ENCODE measurements at places on chromosomes 13 and 19.

GRCh38 chr19:14073261-14073924, 807 bp downstream of the MISP3 start:
- DNase-seq: no peak

GRCh38 chr13:79692846-79693245, 211.9 kb downstream of the NDFIP2 start:
- DNase-seq: no peak

- DNase-seq: no peak
Observed at GRCh38 chr19:23346696-23347095, 48.6 kb downstream of the ZNF91 start.

DNA sequence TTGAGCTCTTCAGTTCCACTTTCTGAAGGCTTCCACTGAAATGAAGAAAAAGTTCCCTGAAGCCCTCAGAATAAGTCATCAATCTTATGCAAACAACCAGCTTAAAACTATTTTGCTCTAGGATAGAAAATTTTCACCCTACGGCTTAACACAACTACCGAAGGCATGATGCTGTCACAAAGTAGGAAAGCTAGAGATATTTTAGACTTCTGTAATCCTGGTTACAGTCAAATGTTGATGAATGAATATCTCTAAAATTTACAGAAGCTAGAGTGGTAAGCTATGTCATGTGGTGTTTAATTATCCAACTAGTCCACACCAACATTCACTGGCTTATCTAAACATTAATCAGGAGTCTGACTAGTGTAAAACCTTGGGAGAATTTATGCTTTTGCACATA, 197.9 kb downstream of the SUCLA2 start:
- DNase-seq: no peak

DNA sequence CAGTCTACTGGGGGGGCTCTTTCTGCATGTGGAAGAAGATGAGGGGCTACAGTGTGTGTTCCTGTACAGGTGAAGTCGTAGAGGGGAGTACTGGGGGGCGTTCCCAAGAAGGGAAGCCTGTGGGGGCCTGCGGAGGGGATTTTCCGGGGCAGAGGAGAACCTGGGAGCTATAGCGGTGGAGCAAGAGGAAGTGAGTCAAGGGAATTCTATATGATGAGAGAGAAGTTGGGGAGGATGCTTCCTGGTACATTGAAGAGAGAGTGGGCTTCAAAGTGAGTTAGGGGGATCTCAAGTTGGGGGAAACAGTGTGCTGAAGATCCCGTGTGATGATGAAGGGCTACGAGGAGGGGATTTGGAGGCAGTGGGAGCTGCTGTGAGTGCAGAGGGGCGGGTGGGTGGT, 1.9 kb upstream of the CACNG8 start:
- no peak for DNase-seq

GRCh38 chr19:6018786-6019185, 40.8 kb upstream of the RANBP3 start:
- DNase-seq: no peak

GRCh38 chr13:27057817-27058216, 113.8 kb downstream of the USP12 start:
- DNase-seq: no peak

- no peak for DNase-seq
Observed at GRCh38 chr19:56637976-56638555, 4.9 kb upstream of the SMIM17 start.

DNA sequence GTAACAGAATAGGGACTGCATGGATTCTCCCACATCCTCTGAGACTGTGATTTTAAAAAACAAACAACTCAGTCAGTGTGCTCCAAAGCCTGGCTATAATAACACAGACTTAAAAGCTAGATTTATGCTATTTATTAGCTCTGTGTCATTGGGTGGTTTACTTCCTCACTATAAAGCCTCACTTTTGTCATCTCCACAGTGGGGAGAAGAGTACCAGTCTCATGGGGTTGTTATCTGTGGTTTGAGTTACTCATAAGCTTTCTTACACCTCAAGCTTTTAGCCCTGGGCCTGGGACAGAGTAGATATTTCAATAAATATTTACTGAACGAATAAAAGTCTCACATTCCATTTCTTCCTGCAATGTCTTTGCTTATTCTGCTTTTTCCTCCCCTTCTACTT, 5.3 kb downstream of the RNASEH2B start:
- no peak for DNase-seq

GRCh38 chr19:48833977-48834376, 2.3 kb downstream of the HSD17B14 start:
- DNase-seq: no peak

DNA sequence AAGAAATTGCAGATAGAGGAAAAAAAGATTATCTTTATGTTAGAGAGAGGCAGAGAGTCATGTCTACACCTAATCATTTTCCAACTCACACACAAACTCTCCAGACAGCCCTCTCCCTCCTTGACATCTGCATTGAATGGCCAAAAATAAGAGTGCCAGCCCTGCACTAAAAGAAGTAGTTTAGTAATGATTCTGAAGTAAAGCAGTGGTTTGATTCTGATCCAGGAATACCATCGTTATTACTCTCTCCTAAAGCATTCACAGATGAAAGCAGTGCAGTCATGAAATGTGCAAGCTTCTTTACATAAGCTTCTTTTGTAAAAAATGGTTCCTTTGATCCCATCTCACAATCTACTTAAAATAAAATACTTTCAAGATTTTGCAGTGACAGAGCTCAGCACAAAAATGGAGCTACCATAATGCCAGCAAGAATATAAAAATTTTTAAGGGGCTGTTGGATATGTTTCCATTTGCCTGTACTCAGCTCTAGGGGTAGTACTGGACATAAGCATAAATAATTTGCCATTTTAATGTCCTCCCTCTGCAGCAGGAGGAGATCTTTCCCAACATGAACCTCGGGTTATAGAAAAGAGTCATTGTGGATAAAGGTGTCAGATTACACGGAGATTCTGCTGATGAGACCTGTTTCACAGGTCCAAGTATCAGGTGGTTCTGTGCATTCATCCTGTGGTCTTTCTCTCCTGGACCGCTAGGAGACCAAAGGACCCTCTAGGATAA, 406.3 kb downstream of the DCT start:
- DNase-seq: no peak

DNA sequence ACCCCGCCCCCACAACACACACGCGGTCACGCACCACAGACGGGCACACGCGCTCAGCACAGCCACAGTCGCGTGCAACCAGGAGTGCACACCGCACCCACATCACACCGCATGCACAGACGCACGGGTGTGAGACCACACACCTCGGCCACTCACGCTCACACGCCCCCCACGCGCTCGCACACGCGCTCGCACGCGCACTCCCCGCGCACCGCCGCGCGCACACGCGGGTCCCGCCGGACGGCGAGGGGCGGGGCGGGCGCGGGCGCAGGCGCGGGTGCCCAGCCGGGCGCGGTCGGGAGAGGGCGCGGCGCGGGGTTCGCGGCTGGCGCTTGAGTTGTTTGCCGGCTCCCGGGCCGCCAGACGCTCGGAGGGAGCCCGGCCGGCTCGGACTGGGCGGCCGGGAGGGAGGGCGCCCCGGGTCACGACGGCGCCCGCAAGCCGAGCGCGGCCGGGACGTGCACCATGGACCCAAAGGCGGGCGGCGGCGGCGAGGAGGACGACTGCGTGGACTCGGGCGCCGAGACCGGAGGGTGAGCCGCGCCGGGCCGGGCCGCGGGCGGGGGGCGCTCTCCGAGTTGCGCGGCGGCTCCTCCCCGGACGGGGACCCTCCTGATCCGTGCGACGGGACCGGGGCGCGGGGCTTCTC, at the start of gene FAM124A:
Gene FAM124A, plus strand, starts transcription at position 362 of the 649 bp plus-strand sequence. Its CDS starts 104 bp downstream, at position 466.
- no peak for DNase-seq

DNA sequence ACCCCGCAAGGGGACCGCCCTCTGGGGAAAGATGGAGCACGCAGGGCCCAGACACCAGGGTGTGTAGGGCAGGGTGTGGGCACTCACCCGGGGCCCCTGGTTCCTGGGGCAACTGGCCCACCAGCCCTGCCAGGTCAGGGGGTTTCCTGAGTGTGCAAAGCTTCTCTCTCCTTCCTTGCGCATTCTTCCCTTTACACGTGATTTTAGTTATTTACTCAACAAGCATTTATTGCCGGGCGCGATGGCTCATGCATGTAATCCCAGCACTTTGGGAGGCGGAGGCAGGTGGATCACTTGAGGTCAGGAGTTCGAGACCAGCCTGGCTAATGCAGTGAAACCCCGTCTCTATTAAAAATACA, 20.4 kb downstream of the PRR36 start:
- no peak for DNase-seq

GRCh38 chr19:19250196-19250801, 22.8 kb downstream of the TM6SF2 start:
- DNase-seq: no peak

GRCh38 chr13:113658836-113659235, 838 bp upstream of the ATP4B start:
- no peak for DNase-seq

GRCh38 chr13:109657395-109657794, 129.0 kb downstream of the IRS2 start:
- no peak for DNase-seq

DNA sequence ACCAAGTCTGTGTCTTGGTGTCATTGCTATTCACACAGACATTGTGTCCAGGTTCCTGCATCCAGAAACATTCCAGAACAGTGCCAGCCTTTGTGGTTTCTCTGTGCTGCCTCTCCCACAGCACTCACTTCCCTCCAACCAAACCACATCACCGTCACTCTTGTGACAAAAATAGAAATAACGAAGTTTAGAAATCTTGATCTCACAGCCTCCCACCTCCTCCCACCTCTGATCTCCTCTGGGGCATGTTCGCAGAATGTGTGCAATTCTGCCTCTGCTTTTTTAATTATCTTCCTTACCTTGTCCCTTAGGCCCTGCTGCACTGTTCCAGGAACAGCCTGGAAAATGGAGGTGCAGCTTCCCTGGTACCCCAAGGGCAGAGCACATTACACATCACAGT, 8.7 kb upstream of the SERPINE3 start:
- DNase-seq: no peak

GRCh38 chr19:12757544-12758274, 6.1 kb downstream of the BEST2 start:
- no peak for DNase-seq

DNA sequence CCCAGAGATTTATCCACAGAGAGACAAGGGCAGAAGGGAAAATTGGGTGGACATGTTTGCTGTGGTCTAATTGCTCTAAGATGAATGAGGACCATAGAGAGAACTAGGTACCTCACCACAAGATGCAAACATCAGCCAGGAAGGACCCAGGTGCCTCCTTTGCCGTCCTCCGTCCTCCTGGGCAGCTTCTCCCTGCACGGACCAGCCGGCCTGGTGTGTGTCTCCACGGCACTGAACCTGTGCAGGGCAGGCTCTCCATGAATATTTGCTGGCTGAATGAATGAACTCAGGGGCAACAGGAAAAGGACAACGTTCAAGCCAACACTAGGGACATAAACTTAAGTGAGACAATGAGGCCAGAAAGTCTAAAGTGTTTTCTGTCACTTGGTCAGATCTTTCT, 143.9 kb downstream of the ZNF536 start:
- no peak for DNase-seq

GRCh38 chr19:58572026-58572817, 913 bp downstream of the MZF1 start:
- DNase-seq: no peak

- DNase-seq: no peak
Observed at GRCh38 chr19:48136547-48136946, 25.9 kb upstream of the PLA2G4C start.

GRCh38 chr13:49436890-49437289, 7.0 kb downstream of the CAB39L start:
- DNase-seq: no peak

- DNase-seq: no peak
Observed at GRCh38 chr19:32313569-32314265, 31.7 kb upstream of the ZNF507 start.

DNA sequence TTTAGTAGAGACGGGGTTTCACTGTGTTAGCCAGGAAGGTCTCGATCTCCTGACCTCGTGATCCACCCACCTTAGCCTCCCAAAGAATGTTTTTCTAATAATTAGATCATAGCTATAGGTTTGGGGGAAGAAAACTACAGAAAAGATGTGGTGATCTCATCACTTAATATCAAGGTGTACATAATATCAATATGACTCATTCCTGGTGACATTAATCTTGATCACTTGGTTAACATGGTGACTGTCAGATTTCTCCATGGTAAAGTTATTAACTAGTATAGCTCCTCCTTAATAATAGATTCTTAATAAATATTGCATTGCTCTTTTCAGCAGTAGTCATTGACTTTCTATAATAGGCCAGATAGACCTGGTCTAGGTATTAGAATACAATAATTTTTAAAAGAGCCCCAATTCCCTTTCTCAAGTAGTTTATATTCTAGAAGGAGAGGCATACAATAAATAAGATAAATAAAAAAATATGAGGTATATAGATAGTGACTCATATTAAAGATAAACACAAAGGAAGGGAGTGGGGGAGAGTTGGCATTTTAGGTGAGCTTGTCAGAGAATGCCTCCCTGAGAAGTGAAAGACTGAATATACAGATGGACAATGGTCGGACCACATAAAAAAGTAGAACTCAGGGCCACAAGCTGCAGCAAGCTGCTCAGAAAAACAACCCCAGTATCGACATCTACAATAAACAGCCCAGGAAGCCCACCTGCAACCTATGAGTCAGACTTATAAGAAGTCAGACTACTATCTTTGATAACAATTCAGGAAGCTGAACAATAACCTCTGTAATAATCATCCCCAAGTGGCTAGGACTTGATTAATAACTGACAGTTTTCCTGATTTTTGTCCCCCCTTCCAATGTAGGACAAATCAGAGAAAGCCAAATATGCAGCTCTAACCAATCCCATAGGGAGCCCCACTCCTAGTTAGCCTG, 210.8 kb downstream of the RFC3 start:
- no peak for DNase-seq

GRCh38 chr19:41548954-41549688, 26.8 kb upstream of the CEACAM21 start:
- DNase-seq: no peak

- no peak for DNase-seq
Observed at GRCh38 chr19:13137290-13137794, 12.8 kb downstream of the STX10 start.

DNA sequence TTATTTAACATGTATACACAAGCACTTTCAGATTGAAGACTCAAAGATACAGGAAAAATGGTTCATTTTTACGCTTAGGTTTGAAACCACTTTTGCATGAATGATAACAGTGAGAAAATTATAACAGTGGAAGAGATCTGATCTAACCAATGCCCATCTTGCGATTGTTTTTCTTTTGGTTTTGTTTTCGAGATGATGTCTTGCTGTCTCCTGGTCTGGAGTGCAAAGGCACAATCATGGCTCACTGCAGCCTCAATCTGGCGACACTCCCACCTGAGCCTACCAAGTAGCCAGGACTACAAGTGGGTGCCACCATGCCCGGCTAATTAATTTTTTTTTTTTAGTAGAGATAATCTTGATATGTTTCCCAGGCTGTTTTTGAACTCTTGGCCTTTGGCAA, 10.2 kb upstream of the EID2 start:
- no peak for DNase-seq

All from NCI-H1417 treated with DMSO at 0.1 percent for 48 hours (cell line).